ENCODE measurements at places on chromosomes 12 and 14.
A peak's percentile ranks its signal among the peaks of the same experiment; 100 is the strongest.

GRCh38 chr14:48937541-48938195 lies 648.5 kb downstream of the RPS29 start:
- DNase-seq: no peak

- no peak for DNase-seq
Measured at GRCh38 chr12:93825931-93826555, 148.9 kb downstream of the CRADD start.

GRCh38 chr14:92980866-92981265 lies 57.9 kb downstream of the CHGA start:
- DNase-seq: no peak

DNA sequence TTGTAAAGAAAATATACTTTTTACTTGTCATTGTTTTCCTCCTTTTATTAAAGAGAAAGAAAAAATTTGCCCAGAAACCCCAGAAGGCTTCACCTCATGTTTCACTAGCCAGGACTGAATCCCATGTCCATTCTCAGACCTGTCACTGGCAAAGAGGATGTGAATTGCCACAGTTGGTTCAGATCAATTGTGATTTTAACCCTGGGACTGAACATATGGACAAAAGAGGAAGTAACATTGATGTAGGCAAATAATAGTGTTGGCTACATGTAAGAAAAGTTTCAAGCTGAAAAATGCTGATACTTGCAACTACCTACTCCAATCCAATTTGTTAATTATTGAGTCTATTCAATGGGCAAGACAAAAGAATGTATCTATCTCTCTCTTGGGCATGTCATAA lies 8.6 kb upstream of the CCDC196 start:
- no peak for DNase-seq

GRCh38 chr12:91332302-91332701 lies 149.7 kb upstream of the DCN start:
- no peak for DNase-seq

DNA sequence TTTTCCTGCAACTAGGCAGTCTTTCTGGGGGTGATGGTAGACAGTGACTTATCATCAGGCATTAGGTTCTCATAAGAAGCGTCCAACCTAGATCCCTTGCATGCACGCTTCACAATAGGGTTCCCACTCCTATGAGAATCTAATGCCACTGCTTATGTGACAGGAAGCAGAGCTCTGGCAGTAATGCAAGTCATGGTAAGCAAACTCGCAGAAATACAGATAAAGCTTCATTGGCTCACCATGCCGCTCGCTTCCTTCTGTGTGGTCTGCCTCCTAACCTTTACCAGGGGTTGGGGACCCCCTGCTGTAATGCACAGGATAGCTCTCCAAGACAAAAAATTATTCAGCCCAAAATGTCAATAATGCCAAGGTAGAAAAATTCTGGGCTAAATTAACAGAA lies 864.2 kb downstream of the TRHDE start:
- DNase-seq: no peak

- DNase-seq: no peak
Measured at GRCh38 chr14:65783576-65783975, 371.0 kb downstream of the FUT8 start.

GRCh38 chr14:101235335-101236103 lies 325.8 kb upstream of the DIO3 start:
- DNase-seq: peak; percentile 10

DNA sequence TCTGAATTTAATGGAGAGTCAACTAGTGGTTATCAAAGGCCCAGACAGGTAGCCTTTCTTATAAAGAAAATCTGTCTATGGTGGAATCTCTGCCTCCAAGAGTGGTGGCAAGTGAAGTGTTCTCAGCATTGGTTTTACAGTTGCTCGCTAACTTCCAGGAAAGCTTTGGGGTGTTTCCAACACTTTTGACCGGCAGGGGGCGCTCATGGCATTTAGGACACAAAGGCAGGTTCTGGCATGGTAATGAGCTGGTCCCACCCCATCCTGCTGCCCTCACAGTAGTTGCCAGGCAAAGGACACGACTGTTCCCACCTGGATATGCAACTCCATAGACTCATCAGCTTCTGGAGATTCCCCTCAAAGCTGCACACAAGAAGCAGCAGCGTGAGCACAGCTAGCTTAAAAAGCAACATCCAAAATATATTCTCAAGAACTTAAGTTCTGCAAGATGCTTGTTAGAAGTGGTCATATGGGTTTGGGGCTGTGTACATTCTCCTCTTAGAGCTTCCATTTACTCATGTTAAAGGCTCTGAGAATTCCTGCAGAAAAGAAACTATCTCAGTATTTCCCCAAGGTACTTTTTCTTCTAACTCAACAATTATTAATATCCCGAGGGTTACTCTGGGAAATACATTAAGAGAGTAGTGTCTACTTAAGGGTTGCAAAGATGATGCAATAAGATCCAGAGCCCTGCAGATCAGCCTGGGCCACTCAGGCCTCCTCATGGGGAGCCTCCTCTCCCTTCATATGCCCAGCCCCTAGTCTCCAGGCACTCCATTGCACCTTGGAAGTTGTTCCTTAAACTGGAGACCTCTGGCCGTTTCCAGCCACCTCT lies 14.8 kb downstream of the PROX2 start:
- DNase-seq: no peak

GRCh38 chr14:55398679-55399078 lies 13.0 kb downstream of the ATG14 start:
- no peak for DNase-seq
